ENCODE measurements at places on chromosomes 2 and 18. TPM values are rescaled to one million over a fixed set of nuclear protein-coding genes. Genes with fewer than 3 reads are reported as not detected.

Gene TMEM178A
- not detected for total RNA-seq

Gene CD28
- total RNA-seq = 35.7 TPM

Gene LRP1B
- not detected for total RNA-seq

Gene CRYGC
- not detected for total RNA-seq

Gene VIT
- not detected for total RNA-seq

Gene GNLY
- 1,915 TPM for total RNA-seq

Gene RGPD3
- total RNA-seq = not detected

Gene SRD5A2
- not detected for total RNA-seq

Gene G6PC2
- total RNA-seq = not detected

Gene GREB1L
- total RNA-seq = not detected

Gene CD8B2
- total RNA-seq = 7.0 TPM

Gene UGT1A5
- total RNA-seq = not detected

Gene SPATA3
- total RNA-seq = 0.44 TPM

Gene NGEF
- not detected for total RNA-seq
